Frontal cortex (tissue), 4 donors: ENCODE measurements at places on chromosomes 1 and 21. TPM values are rescaled to one million over a fixed set of nuclear protein-coding genes. Genes with fewer than 3 reads are reported as not detected.

The NGF gene
- 0.82 TPM for total RNA-seq

The PROK1 gene
- total RNA-seq = not detected

The FHAD1 gene
- total RNA-seq = 0.41 TPM

The TBX19 gene
- 0.41 TPM for total RNA-seq

The CLIC6 gene
- under 0.01 TPM for total RNA-seq

The ZBTB17 gene
- total RNA-seq = 46.9 TPM

The KCNJ15 gene
- total RNA-seq = not detected

DNA sequence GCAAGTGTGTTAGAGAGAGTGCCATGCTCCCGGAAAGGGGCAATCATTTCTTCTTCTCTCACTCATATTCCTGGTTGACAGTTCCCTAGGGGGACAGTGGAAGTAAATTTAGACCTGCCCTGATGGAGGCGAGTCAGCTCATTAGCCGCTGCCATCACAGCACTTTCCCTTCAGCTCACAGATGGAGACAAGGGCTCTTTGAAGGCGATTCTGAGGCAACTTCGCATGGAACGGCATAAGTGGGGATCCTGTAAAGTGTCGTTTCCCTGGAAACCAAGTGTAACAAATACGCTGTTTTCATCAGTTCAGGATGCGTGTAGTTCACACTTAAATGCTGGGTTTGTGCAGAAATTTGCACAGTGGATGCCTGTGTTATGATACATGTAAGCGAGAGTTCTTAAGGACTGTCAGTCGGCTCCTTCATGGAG, 114.5 kb upstream of the TMPRSS15 start:
- no peak for DNase-seq

- no peak for DNase-seq
These were observed 81.7 kb upstream of the DUSP10 start for GRCh38 chr1:221823561-221823960.

DNA sequence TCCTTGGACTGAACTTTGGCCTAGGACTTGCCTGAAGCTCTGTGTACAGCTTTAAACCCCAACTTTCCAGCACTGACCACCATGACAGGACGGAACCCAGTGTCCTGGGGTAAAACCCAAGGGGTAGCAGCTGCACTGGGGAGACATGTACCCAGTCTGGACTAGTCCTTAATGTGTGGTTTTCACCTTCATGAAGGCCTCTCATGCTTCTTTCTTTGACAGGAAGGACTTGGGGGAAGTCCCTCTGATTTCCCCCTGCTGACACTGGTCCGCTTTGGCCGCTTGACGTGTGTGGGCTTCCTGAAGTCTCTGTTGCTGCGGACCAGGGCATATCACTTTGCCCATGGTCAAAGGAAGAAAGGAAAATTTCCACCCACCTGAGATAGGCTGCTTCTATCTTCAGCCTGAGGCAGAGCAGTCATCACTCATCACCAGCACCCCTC, 66.3 kb upstream of the PRDX6 start:
- no peak for DNase-seq

GRCh38 chr1:18446751-18447150, 34.0 kb upstream of the KLHDC7A start:
- no peak for DNase-seq

GRCh38 chr1:62875676-62876075, 91.7 kb downstream of the ATG4C start:
- DNase-seq = no peak

DNA sequence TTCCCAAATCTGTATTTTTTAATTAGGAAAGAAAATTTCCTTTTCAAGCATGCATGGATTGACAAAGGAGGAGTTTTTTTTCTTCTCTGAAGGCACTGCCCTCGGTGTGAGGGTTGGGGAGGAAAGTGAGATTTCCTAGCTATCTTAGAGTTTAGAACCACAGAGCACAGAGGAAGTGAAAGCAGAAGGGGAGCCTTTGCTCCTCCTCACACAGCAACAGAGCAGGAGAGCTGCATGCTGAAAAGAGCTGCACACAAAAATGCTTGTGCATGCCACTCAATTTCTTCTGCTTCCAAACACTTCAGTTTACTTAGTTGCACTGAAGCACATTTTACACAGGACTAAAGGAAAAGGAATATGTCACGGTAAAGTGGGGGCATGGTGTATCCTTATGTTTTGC, 308.1 kb downstream of the GPATCH2 start:
- no peak for DNase-seq

DNA sequence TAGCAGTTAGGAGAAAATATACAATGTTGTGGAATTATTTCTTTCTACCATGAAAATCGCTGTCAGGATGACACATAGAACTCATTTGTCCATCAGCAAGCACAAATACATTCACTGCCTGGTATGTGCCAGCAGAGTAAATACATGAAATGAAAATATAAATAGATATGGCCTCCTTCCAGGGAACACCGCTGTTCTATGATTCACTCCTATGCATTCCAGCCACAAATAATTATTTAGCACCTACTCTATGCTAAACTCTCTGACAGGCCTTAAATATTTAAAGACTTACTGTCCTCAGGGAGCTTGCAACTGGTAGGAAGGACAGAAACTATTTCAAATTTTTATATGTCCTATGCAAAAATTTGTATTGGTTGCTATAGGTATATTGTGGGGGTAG, 975.0 kb upstream of the NCAM2 start:
- no peak for DNase-seq

DNA sequence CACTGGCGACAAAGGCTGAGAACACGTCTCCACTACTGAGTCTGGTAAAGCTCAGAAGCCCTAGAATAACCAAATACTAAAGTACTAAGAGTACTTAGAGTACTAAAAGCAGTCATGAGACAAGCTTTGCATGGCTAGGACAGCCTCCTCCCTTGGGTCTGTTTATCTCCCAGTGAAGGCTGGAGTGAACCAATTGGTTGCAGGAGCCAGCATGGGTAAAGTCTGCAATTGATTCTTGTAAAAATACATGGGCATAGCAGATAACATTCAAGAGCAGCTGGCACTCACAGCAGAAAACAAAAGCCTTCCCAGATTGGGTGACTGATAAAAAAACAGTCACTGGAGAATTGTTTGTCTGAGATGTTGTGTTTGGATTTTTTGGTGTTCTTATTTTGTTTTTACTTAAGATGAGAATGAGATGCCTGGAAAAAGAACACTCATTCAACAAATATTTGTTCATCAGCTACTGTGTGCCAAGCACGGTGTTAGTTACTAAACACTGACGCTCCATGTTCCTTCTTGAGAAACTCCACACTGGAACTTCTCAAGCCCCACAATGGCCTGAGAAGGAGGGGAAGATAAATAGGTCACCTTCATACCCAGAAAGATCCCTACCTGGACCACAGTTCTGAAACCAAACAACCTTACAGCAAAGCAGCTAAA, 3.7 kb downstream of the IRF6 start:
- no peak for DNase-seq

DNA sequence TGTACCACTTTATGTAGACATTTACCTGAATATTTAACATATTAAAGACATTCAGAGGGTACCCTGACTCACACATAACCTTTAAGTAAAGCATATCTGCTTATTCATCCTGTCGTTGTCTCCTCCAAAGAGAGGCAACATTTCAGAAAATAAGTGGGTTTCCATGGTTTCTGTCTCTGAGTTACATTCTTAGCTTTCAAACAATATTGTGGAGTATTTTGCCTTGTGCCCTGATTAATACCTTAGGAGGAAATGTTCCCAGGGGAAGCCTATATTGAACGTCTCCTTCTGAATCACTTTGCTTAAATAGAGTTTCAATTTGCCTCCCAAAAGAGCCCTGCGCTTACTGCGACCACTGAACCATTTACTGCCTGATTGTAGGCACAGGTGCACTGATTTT, 26.1 kb downstream of the PALMD start:
- DNase-seq = no peak

DNA sequence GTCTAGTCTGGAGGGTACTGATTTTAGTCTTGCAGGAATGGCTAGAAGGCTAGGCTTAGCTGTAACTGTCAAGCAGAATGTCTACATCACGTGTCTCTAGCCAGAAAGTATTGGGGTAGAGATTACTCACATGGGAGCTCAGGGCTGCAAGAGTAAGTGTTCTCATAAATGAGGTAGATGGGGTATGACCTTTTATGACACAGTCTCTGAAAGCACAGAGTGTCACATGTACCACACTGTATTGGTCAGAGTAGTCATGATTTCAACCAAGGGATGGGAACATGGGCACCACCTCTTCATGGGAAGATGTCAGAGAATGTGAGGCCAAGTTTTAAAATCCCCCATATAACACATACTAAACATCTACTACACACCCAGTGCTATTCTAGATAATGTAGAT, 2.9 kb downstream of the FYB2 start:
- DNase-seq = no peak

GRCh38 chr1:1796466-1796865, 18.2 kb upstream of the NADK start:
- no peak for DNase-seq

DNA sequence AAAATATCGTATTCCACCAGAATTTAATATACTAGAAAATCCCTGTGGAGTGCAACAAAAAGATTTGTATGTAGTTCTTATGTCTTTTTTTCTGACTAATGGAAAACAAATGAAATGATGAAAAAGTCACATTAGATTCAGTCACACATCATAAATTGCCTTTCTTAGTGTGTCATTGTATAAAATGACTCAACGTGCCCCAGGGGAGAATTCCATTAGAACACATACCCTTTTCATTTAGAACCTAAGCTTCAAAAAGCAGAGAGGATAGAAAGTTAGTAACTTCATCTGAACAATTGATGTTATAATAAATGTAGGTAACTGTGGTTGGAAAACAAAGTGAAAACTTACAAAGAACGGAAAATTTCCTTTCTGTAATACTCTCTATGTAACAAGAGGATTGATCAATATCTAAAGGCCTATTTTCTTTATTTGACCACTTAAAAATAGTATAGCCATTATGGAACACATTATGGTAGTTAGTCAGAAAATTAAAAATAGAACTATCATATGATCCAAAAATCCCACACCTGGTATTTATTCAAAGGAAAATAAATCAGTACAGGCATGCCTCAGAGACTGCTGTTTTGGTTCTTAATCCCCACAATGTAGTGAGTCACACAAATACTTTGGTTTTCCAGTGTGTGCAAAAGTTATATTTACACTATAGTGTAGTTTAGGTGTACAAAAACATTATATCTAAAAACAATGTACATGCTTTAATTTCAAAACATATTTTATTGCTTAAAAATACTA, 1016.1 kb downstream of the KCNT2 start:
- DNase-seq = no peak

GRCh38 chr1:23837908-23838307, 12.7 kb upstream of the HMGCL start:
- no peak for DNase-seq

- DNase-seq = peak; percentile 18
These were observed 670 bp downstream of the COX20 start for GRCh38 chr1:244836135-244836521.

DNA sequence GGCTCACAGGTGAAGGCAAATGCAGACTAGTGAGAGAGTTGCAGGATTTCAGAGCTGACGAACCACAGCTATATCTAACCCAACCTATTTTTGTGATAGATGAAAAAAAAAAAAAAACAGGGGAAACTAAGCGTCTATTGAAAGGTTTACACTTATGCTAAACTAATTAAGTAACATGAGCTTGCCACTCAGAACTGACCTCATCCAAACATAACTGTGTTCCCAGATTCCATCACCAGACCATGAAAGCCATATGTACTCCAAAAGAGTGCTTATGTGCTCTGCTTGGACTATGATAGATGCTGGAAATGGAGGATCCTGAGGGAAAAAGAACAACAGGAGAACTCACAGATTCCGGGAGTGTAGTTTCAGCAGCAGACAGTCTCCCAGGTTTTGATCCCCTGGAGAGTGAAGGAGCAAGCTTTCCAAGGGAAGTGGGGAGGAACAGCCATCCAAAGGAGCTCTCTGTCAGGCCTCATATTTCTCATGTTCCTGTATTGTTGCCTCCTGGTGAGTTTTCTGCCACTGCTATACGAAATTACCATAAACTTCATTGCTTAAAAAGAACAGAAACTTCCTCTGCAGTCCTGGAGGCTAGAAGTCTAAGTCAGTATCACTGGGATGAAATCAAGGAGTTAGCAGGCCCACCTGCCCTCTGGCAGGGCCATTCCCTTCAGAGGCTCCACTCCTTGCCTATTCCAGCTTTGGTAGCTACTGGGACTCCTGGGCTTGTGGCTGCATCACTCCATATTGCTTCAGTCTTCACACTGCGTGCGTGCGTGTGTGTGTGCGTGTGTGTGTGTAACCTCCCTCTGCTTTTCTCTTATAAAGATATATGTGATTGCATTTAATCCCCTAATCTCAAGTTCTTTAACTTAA, 38.1 kb downstream of the NIBAN1 start:
- no peak for DNase-seq

DNA sequence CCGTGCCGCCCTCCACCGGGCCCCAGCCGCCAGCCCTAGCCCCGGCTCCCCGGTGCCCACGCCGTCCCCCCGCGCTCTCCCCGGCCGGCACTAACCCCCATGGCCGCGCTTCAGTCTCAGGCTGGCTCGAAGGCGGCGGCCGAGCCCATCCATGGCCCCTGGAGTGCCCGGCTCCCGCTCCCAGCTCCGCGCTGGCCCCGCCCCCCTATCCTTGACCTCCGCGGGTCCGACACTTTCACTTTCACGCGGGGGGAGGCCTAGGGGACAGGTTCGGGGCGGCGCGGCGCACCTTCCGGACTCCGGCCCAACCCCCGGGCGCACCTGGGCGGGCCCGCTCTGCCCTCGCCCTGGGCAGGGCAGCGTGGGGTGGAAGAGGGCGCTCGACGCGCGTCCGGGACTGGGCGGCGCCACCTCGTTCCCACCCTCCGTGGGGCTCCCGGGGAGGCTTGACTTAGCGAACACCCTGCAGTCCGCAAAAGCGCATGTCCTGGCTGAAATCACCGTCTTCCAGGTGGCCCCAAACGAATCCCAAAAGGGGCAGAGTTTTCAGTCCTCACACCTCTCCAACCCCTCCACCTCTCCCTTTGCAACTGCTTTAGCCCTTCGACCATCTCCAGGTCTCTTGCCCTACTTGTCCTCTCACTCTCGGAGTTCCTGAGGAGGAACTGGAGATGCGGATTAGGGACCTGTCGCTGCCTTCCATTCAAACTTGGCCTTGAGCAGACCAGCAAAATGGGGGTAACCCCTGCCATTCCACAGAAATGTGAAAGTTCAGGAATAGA, 3.9 kb upstream of the DENND2D start:
- peak; percentile 45 for DNase-seq

DNA sequence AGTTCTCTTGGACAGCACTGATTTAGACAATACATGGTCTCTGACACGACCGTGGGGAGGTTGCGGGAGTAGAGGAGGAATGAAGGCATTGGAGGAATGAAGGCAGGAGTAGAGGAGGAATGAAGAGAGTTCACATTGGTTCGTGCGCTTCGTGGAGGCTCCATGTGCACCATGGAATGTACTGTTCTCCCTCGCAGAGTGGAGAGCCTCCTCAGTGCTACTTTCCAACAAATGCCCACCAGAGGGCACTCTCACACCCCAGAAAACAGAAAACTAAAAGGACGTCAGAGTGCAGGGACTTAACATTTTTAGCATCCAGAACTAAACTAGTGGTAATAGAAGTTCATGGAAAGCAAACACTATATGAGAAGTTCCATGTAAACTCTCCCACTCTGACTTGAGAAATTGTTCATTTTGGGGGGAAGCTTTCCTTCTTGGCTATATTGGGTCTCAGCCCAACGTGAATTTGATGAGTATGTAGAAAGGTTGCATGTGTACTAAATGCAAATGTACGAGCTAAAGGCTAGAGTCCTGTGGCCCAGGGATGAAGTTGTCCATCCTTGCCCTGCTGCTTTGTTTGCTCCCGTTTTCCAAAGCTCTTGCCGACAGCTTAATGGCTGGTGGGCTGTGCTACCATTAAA, 211.6 kb downstream of the LMX1A start:
- DNase-seq = no peak
